Psoas muscle (tissue), 8 donors: ENCODE measurements at places on chromosomes 2 and 18. TPM values are rescaled to one million over a fixed set of nuclear protein-coding genes. Genes with fewer than 3 reads are reported as not detected.

- DNase-seq, result no peak
Measured at GRCh38 chr2:109402180-109402579, 211.6 kb downstream of the SEPTIN10 start.

- no peak for DNase-seq
Measured at GRCh38 chr2:118841828-118842461, 5.5 kb downstream of the EN1 start.

- DNase-seq, result no peak
Measured at GRCh38 chr2:100852999-100853908, 33.3 kb downstream of the NPAS2 start.

DNA sequence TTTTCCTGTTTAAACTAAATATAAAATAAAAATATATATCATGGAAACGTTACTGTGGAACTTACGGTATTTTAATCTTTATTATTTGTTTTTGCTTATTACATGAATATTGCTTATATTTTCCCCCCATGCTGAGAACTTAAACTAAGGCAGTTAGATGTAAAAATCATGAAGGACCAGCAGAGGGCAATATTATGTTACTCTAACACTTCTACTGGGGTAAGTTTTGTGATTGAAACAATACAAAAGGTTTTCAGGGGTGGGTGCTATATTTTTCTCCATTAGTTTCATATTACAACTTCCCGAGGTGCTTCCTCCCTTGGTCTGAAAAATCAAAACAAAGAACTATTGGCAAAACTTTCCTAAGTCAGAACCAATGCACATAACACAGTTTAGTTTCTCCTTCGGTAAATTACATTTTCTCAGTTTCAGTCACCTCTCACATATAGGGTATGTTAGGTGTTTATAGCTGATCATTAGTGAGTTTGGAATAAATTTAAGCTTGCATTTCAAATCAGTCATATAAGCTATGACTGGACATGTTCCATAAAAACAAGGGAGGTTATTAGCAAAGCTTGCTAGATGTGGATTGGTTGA, 54.8 kb downstream of the ZNF407 start:
- DNase-seq, result no peak

GRCh38 chr2:96175951-96176350, 30.7 kb upstream of the DUSP2 start:
- no peak for DNase-seq

DNA sequence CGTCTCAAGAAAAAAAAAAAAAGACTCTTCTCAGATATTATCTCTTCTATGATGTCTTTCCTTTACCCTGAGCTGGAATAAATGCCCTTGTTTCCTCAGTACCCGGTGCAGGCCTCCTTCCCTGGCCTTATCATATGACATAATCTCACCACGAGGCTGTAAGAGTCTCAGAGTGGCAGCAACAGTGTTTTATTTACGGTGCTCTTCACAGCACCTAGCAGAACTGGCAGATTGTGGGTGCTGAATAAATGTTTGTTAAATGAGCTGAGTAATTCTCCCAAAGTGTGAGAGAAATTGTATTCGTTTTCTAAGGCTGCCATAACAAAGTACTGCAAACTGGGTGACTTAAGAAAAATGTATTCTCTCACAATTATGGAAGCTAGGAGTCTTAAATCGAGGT, 82.8 kb upstream of the CD28 start:
- DNase-seq, result no peak

The MEMO1 gene
- 86.8 TPM for polyA plus RNA-seq

The ESCO1 gene
- 9.9 TPM for polyA plus RNA-seq

The CFC1 gene
- not detected for polyA plus RNA-seq

The STK17B gene
- polyA plus RNA-seq, result 1.3 TPM

The GULP1 gene
- 18.0 TPM for polyA plus RNA-seq

The SEPTIN10 gene
- 20.6 TPM for polyA plus RNA-seq
